ENCODE measurements at places on chromosomes 2 and 18.

- peak; percentile 37 for DNase-seq
These were observed 35.2 kb downstream of the PRELID3A start for GRCh38 chr18:12442946-12443345.

GRCh38 chr2:17879137-17879912, 858 bp downstream of the KCNS3 start:
- peak; percentile 13 for DNase-seq

DNA sequence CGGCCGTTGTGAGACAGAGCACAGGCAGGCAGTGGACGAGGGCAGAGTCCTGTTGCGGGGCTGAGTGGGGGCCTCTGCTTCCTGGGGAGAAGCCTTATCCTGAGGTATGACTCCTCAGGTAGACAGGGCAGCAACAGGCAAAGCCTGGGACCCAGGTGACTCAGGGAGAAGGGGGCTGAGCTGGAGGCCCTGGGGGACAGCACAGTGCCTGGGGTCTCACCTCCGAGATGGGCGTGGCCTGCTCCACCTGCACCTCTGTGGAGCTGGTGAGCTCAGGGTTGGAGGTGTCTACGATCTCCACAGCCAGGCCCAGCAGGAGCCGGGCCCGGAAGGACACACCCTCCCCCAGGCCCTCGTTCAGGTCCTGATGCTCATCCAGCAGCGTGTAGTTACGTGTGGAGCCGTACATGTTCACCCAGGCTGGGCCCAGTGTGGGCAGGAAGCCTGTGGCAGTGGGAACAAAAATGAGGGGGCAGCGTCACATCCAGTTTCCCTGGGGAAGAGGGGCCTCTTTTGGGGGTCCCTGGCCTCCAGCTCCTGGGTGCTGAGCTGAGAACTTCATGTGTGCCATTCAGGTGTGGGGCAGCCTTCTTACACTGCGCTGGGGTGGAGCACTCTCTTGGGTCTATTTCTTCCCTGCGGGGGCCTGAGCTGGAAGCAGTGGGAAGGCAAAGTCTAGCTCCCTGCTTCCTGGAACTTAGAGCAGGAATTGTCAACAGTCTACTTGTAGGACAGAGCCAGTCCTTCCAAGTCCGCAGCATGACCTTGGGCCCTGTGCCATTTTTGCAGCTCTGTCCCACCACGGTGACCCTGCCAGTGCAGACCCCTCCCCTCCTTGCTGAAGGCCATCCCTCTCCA, 2.9 kb upstream of the OTOF start:
- no peak for DNase-seq

DNA sequence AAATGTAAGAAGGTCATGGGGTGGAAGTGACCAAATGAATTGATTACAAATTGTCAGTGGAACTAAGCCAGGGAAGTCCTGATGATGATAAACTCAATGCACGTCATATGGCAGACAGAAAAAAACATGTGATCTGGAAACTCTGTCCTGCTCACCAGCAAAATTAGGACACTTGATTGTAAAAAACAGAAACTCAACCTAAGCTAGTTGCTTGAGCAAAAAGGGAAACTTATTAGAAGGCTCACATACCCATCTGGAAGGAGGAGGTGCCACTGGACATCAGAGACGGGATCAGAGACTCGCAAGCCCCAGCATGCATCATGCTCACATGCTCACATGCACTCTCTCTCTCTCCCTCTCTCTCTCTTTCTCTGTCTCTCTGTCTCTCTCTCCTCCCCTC, 96.8 kb downstream of the SP3 start:
- DNase-seq: no peak

- DNase-seq: no peak
These were observed 1065.8 kb upstream of the SLC39A10 start for GRCh38 chr2:194591192-194591591.

DNA sequence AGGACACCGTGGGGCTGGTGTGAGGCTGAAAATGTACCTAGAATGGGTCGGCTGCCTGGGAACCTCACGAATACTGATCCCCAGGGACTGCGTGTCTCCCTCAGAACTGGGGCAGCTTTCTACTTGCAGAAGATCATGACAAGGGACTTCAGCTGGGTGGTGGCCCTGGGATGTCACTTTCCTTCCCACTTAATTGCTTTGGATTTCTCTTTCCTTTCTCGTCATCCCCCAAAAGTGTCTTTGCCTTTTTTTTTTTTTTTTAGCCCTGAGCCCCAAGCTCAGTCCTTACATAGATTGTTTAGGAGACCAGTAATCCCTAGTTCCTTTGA, 278.9 kb downstream of the GBX2 start:
- no peak for DNase-seq

- DNase-seq: no peak
These were observed 8.3 kb upstream of the MRPL33 start for GRCh38 chr2:27762951-27763906.

GRCh38 chr2:27441958-27442919, at the start of gene KRTCAP3:
Gene KRTCAP3 (plus strand): TSS chr2:27442381. CDS start chr2:27442413, 32 bp downstream.
- no peak for DNase-seq

GRCh38 chr2:47299555-47299954, 103.4 kb upstream of the MSH2 start:
- peak; percentile 64 for DNase-seq

- peak; percentile 31 for DNase-seq
These were observed 164.3 kb downstream of the BCL2 start for GRCh38 chr18:63155169-63155852.

GRCh38 chr2:73117441-73117840, 4.7 kb upstream of the RAB11FIP5 start:
- DNase-seq: no peak

- no peak for DNase-seq
These were observed 277.7 kb upstream of the MAP2 start for GRCh38 chr2:209145941-209146681.

DNA sequence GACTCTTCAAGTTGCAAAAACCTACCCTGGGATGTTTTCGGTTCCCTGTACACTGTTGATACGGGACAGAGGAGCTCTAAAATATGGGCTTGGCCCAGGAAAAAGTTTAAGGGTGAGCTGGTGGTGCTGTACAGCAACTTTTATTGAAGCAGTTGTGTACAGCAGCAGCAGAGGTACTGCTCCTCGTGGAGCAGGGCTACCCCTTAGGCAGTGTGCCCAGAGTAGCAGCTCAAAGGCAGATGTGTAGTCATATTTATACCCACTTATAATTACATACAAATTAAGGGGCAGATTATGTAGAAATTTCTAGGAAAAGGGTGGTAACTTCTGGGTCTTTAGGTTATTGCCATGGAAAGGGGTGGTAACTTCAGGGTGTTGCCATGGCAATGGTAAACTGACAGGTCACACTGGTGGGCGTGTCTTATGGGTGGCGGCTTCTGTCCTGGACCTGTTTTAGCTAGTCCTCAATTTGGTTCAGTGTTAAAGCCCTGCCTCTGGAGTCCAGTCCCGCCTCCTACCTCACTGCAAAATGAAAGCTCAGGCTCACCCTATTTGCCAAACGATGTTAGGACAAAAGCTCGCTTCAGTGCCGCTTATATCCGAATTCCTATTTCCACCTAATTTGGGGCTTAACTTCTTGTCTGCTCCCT, 203.2 kb downstream of the ETAA1 start:
- peak; percentile 39 for DNase-seq

- DNase-seq: peak; percentile 69
These were observed 122.9 kb downstream of the ZNF521 start for GRCh38 chr18:25229081-25229480.

DNA sequence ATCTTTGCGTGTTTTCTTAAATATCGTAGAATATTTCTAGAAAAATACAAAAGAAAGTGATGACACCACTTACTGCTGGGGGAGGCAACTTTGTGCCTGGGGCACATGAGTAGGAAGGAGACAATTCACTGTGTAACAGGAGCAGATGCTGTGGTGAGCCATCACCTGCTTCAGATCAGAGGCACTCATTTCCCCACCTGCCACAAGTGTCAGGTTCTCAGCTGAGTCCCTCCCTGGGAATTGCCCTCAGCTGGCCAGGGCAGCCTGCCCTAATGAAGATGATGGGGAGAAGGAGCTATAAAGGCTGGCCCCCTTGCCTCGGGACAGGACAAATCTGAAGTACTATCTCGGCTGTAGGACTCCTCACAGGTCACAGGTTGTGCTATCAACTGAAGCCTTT, 322.8 kb downstream of the STK39 start:
- DNase-seq: no peak

- no peak for DNase-seq
These were observed 2.7 kb downstream of the TNP1 start for GRCh38 chr2:216857131-216857550.

DNA sequence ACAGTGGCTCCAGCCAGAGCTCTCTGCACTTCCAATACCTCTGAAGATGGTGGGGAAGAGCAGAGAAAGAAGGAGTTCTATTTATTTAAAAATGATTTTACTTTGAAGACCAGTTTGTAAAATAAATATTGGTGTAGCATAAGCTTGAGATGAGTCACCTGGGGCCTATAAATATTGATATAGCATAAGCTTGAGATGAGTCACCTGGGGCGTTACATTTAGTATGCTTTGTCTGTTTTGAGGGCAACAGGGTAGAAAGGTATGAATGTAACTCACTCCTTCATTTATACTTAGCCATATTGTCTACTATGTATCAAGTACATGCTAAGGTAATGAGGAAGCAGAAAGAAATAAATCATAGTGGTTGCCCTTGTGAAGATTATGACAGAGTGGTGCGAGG, 7.7 kb upstream of the SULT1C4 start:
- no peak for DNase-seq

- no peak for DNase-seq
These were observed 2.1 kb downstream of the RHOB start for GRCh38 chr2:20448977-20449306.

- no peak for DNase-seq
These were observed 239.8 kb downstream of the METTL4 start for GRCh38 chr18:2331491-2331890.

DNA sequence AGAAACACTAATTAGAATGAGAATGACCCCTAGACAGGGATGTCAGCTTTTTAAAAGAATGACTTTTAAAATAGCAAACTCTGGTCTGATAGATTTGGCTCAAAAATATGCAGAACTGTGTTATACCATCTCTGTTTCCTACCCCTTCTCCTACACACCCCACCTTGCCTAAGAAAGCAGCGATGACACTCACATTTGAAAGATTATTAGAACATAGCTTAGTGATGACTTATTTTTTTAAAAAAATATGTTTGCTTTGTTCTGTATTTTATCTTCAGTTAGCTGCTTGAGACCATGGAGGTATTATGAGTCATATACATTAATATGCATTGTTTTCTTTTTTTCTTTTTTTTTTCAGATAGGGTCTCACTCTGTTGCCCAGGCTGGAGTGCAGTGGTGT, 176.7 kb upstream of the TPO start:
- no peak for DNase-seq

DNA sequence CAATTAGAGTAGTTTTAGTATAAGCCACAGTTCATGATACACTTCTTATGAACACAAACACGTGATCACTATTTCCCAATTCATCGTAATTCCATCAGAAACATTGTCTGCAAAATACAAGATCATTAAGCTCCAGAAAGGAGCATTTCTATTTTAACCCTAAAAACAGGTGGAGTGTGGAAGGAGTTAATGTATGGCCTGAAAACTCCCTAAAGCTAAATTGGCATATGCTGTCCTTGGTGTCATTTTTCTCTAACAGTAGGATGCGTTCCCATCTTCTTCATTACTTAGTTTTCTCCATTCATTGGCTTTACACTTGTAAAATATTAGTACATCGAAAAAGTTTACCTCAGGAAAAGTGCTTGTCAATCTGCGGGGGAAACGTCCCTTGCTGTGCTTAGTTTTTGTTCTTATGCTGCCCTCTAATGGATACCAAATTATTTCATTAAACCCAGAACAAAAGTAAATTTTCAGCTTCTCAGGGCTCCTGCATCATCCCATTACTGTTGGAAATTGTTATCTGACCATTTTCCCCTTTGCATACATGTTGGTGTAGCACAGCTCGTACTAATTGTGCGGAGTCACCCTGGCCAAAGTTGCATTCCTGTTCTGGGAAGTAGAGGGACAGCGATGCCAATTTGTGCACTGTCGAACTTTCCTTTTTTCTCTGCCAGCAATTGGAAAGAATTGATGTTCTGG, 153.4 kb downstream of the GPD2 start:
- peak; percentile 78 for DNase-seq

DNA sequence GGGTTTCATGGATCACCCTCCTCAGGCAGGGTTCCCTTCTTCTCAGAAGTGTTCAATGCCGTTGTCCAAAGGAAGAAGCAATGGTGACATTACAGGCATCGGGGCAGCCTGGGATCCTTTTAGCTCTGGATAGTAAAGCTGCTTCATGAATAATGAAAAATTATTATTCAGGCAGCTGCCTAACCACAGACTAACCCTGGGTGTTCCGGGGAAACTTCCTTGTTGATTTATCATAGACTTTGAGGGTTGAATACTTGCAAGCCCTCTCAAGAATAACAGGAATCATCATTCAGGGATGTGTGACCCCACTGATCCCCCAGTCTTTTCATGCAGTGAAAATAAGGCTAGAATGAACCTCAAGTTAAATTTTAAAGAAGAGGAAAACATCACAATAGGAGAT, 419.4 kb downstream of the MEIS1 start:
- DNase-seq: no peak

GRCh38 chr2:108215794-108216211, 24.0 kb upstream of the SULT1C3 start:
- peak; percentile 41 for DNase-seq

GRCh38 chr2:15049096-15049993, 416.8 kb downstream of the LRATD1 start:
- no peak for DNase-seq

DNA sequence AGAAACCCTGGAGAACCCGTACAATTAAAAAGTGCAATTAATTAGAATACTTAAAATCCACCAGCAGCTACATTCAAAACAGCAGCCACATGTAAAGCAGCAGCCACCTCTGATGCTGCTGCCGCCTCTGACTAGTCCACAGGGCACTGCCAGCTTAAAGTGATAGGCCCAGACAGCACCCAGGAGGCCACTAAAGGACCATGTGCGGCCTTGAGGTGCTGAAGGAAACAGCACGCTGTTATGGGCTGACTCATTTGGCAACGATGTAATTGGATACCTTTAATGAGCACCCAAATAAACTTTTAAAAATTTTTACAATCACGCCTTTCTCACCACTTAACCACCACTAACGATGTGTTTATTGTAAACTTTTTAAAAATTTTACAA, 209.3 kb upstream of the NCKAP5 start:
- no peak for DNase-seq

DNA sequence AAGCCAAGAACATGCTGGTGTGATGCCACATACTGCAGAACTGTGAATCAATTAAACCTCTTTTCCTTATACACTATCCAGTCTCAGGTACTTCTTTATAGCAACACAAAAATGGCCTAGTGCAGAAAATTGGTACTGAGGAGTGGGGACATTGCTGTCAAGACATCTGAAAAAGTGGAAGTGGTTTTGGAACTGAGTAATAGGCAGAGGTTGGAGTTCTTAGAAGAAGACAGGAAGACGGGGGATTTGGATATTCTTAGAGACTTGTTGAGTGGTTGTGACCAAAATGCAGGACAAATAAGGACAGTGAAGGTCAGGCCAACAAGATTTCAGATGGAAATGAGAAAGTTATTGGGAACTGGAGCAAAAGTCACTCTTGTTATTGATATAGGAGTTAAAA, 31.3 kb upstream of the CDH2 start:
- no peak for DNase-seq

GRCh38 chr2:202790676-202791075, 80.9 kb downstream of the ICA1L start:
- DNase-seq: no peak

- DNase-seq: no peak
These were observed 75.3 kb downstream of the TANC1 start for GRCh38 chr2:159043710-159044109.

All from fibroblast of pulmonary artery (primary cell).